ENCODE measurements at places on chromosomes 11 and 22.

DNA sequence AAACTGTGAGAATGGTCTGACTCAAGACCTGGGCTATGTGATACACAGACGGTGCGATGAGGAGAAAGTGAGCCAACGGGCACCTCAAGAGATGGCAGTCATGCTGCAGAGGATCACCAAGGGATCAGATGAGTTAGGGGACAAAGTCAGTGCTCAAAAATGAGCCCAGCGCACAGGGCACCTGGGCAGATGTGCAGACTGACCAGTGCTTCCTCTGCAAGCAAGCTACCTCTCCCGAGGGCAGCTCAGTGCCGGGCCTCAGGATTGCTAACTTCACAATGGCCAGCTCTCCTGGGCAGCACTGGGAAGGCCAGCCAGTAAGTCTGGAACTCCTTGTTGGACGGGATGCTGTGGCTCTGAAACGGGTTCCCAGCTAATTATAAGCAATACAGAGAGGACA is 15.3 kb downstream of the HDHD5 start:
- no peak for DNase-seq

DNA sequence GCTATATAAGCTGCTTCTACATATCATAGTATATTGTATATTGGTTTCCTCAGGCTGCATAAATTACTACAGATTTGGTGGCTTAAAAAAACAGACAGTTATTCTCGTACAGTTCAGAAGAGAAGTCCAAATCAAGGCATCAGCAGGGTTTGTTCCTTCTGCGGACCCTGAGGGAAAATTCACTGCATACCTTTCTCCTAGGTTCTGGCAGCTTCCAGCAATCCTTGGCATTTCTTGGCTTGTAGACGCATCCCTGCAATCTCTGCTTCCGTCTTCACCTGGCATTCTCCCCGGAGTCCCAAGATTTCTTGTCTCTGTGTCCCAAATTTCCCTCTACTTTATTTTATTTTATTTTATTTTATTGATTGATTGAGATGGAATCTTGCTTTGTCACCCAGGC is 142.8 kb downstream of the COMMD9 start:
- no peak for DNase-seq

- no peak for DNase-seq
Measured at GRCh38 chr11:565921-566509, 5.2 kb downstream of the RASSF7 start.

DNA sequence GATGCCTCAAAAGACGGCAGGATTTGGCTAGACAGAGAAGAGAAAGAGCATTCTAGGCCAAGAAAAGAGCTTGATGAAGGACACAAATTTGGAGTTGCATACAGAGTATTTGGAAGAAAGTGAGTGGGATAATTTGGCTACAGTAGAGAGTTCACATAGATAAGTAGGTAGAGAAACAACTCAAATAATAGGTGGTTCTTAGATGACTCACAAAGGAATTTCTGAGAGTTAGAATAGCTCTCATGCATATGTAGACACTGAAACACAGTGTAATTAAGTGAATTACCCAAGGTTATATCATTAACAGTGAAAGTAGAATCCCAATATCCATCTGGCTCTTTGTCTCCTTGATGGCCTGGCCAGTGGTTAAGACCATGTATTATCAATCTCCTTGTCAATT is 228.6 kb upstream of the DDI1 start:
- no peak for DNase-seq

GRCh38 chr11:106714199-106714598 is 304.1 kb downstream of the GUCY1A2 start:
- no peak for DNase-seq

DNA sequence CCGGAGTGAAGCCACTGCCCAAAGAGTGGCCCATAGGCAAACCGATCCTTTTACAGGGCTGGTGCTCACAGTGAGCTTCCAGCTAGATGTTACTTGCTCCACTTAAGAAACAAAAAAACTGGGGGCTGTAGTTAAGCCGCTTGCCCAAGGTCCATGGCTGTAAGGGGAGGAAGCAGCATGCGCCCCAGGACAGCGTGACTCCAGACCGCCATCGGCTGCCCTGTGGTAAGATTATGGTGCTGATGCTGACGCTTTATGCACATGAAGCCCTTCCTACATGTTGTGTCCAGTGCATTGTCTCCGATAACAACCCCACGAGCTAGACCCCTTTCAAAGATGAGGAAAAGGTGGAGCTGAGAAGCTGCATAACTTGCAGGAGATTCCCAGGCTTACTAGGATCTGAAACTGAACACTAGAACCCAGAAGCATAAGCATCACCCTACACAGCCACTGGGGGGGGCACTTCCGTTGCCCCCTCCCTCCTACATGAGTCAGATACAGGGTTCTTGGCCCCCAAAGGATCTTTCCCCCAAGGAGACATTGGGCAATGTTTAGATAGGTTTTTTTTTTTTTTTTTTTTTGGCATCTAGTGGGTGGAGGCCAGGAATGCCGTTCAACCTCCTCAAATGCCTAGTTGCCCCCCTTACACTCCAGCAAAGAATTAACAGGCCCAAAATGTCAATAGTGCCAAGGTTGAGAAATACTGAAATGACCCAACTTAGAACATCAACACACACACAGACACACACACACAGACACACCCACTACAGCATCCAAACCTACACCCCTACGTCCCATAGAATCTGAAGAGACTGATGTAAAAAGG is 53.9 kb downstream of the MN1 start:
- DNase-seq, result no peak

DNA sequence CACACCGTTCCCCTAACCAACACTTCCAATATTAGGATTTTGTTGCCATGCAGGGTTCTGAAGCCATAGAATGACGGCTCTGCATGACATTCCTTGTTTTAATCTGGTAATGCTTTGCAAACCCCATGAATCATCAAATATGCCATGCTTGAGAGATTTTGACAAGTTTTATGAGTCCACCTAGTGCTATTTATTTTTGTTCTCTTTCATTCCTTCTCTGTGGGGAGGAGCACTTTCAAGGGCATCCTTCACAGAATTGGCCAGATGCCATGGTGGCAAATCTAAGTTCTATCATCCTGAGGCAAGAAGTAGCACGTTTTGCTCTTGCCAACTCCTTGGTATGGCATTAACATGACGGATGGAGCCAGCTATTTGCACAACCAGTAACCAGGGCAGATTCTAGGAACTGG is 268.4 kb downstream of the FAM76B start:
- no peak for DNase-seq

GRCh38 chr22:32486656-32487390 is 12.2 kb downstream of the FBXO7 start:
- DNase-seq, result no peak

DNA sequence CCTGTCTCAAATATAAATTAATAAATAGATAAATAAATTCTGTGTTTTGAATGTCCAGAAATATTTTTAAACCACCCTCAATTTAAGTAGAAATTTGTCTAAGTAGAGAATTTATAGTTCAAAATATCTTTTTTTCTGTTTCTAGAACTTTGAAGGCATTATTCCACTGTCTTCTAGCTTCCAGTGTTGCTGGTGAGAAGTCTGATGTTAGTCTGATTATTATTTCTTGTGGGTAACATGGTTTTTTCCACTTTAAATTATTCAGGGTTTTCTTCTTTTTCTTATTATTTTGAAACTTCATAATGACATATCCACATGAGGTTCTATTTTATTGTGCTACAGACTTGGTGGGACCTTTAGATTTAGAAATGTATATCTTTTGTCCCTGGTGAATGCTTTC is 46.4 kb upstream of the HEPHL1 start:
- DNase-seq, result no peak

DNA sequence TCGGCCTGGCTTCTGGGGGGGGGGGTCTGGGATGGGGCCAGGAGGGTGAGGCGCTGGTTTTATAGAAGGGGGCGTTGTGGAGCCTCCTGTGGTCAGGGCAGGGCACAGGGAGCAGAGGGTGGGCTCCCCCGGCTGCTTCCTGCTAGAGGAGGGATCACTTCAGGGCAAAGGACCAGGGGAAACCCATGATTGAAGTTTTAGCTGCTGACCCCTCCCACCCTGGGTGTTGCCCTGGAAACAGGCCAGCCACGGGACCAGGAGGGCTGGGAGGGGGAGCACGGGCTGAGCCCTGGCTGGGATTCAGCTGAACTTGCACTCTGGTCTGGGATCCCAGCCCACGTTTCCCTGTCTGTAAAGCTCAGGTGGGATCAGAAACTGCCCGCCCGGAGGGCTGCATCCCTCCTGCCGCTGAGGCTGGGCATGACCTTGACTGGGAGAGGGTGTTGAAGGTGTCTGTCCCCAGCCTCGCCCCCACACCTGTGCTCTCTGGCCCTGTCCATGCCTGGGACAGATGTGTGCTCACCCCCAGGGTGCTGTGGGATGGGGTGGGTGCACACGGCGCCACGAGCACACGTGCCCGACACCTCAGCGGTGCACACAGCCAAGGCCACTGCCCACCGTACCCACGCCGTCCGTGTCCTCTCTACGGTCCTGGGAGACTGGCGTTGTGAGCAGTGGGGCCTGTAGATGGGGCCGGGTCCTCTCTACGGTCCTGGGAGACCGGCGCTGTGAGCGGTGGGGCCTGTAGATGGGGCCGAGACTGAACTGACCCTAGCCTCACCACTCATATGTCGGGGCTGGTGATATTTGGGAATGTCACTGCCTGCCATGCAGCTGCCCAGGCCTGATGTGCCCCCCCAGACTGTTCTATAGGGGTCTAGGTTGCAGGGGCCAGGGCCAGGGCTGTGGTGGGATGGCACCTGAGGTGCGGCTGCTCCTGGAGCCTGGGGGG is 2.3 kb downstream of the TSPAN4 start:
- DNase-seq, result no peak

DNA sequence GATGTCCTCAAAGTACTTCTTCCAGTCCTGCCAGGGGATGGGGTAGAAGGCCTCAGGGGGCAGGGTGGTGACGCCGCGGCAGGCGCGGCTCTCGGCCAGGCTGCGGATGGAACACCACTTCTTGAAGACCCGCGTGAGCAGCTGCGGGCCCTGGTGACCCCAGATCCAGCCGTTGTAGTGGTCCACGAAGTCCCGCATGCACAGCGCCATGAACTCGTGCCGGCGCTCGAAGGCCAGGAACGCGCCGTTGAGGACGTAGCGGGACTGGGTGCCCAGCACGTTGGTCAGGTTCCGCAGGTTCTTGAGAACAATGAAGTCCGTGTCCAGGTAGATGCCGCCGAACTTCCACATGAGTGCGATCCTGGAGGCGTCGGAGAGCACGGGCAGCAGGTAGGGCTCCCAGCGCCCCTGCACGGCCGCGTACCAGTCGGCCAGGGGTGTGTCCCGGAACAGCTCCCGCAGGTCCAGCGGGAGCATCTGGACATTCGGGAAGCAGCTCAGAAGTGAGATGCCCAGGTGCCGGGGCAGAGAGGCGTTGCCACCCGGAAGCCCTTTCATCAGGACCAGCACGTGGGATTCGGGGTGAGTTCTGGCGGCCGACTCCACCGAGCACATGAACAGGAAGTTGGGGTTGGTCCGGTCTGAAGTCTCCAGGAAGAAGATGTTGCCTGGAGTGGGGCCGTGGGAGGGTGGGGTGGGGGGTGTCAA is 27.5 kb downstream of the A4GALT start:
- no peak for DNase-seq

DNA sequence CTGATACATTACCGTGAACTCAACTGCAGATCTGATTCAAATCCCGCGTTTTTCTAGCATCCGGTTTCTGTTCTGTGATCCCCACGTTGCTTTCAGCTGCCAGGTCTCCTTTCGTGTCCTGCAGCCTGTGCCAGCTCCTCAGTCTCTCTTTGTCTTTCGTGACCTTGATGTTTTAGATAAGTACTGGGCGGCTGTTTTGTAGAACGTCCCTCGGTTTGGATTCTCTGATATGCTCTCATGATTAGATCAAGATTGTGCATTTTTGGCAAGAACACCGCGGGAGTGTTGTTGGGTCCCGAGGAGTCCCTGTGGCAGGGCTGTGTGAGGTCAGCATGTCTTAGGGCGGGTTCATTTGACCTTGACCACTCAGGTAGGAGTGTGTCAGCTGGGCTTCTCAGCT is 38.6 kb downstream of the KCNQ1 start:
- DNase-seq, result no peak

DNA sequence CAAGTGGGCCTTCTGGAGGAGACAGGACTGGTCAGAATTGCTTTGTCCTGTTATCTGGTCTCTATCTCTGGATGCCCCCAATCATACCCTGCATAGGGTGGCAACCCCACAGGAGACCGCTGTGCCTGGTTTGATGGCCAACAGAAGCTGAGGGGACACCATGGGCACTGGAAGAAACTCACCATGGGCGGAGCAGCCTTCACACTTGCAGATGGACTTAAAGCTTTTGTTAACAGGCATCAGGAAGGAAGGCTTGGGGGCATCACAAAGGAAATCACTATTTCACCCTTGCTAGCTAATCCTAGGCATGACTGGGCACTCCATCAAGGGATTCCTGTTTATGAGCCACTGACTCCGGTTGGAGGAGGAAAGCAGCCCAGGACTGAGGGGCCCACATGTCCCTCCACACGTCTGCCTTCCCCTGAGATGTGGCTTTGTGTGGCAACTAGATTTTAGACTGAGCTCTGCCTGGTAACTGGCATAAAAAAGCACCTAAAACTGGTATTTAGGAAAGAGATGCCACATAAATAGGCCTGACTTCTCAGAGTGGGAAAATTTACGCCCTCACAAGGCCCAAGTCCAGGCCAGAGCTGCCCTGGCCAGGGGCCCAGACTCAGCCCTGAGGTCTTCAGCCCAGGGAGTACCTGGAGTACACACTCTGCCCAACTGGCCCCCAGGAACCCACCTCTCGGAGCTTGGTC is 57.0 kb upstream of the LYVE1 start:
- no peak for DNase-seq

GRCh38 chr11:64073542-64073941 is 37.8 kb downstream of the FLRT1 start:
- DNase-seq, result no peak

DNA sequence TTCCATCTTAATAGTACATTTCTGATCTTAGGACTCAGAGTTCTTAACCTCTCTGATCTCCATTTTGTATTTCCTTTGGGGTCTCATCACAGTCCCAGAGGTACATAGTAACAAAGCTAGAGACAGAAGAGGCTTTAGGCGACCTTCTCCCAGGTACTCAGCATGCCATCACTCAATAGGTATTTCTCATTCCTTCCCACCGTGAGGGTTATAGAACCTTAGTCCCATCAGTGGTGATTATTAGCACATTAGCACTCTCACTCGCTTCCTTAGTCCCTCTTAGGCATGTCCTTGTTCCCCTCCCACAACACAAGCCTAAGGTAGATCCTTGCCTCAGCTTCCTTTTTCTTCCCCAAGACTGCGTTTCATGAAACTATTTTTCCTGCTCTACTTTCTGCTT is 14.7 kb downstream of the SWAP70 start:
- no peak for DNase-seq

GRCh38 chr11:127926721-127927120 is 660.6 kb downstream of the ETS1 start:
- no peak for DNase-seq

- no peak for DNase-seq
Measured at GRCh38 chr11:120039039-120039438, 98.9 kb downstream of the TRIM29 start.

- no peak for DNase-seq
Measured at GRCh38 chr11:37804666-37805065, 1206.6 kb upstream of the RAG2 start.

GRCh38 chr11:120182372-120182771 is 28.5 kb upstream of the OAF start:
- no peak for DNase-seq

- DNase-seq, result no peak
Measured at GRCh38 chr11:111562692-111563389, 22.3 kb downstream of the LAYN start.

GRCh38 chr11:32353884-32354283 is 81.5 kb downstream of the WT1 start:
- no peak for DNase-seq
